Skeletal muscle cell (primary cell): ENCODE measurements at places on chromosomes 4 and X.
A peak's percentile ranks its signal among the peaks of the same experiment; 100 is the strongest.

DNA sequence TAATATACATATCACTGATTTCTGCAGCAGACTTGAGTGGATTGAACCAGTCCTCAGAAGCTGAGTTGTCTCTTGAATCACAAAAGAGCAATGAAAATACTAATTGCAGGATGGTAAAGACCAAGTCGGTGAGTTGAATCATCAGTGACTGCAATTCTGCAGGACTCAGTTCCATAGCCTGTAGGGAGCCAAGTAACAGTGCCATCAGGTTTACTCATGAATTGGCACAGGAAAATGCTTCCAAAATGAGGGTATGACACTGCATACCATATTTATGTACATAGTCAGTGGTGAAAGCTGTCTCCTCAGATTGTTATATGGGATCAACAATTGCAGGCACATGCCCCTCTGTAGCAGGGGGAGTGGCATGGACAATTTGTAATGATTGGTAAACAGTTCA is 192.8 kb downstream of the CCNG2 start:
- DNase-seq = no peak

GRCh38 chrX:150450519-150451177 is 87.5 kb downstream of the MAMLD1 start:
- no peak for DNase-seq

DNA sequence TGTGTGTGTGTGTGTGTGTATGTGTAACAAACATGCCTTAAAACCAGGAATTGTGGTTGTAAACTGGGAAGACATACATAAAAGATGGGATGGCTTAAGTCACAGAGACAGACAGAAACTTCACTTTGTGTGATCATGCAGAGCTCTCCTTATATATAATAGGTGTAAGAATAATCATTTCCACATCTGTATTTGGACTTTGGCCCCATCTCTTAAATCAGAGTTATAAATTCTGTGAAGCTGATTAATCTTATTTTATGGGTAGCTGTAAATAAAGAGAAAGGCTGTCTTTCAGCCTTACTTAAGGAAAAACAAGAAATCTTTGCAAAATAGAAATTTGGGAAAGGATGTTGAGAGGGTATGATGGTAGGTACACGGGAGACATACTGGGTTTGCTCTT is 174.6 kb upstream of the PITX2 start:
- no peak for DNase-seq

DNA sequence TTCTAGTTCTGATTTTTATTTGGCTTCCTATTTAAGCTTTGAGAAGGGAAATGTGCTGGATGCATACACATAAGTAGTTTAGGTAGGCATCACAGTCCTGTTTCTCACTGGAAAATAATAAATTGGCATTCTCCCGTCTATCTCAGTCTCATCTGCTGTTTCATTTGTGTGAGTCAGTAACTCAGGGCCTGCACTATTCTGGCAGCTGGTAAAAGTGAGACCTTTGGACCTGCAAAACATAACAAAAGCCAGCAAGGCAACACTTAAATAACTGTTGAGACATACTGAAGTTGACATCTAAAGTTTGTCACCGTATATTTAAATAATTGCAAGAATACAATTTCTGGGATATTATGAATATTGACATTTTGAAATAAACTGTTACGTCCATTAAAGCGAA is 8.6 kb upstream of the UBQLN2 start:
- no peak for DNase-seq

DNA sequence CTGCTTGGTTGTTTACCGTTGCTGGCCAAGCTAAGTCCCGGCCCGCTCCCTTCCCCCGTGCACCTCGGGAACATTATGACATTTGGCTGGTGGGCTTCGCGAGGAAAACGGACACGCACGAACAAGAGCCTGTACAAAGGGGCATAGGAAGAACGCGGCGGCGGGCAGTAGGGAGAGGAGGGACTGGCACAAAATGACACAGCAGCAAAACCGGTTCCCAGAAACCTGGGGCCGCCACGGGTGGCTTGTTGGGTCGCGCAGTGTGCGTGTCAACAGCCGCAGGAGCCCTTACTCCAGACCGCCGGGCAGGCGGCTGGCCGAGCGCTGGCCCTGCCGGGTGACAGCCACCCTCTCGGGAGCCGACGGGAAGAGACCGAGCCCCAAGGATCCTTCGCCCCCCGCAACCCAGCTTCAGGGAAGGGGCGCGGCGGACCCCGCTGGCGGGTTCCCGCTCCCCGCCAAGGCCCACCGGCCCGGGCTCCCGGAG is 1.6 kb upstream of the LIN54 start:
- DNase-seq = no peak

DNA sequence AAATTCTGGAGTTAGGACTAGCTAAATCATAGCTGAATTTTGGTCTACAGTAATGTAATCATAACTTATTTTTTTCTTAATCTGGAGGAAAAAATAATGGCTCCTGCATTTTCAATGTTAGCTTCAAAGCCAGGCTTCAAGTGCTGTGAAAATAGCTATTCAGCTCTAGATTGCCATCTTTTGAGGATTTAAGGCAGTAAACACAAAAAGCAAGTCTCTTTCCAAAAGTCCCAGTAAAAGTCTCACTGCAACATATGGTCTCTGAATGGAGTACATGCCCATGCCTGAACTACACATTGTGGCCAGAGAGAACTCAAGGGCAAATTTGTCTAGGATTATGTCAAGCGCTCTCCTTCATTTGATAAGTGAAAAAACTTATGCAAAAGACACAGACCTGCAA is 720.9 kb downstream of the FSTL5 start:
- DNase-seq = no peak

DNA sequence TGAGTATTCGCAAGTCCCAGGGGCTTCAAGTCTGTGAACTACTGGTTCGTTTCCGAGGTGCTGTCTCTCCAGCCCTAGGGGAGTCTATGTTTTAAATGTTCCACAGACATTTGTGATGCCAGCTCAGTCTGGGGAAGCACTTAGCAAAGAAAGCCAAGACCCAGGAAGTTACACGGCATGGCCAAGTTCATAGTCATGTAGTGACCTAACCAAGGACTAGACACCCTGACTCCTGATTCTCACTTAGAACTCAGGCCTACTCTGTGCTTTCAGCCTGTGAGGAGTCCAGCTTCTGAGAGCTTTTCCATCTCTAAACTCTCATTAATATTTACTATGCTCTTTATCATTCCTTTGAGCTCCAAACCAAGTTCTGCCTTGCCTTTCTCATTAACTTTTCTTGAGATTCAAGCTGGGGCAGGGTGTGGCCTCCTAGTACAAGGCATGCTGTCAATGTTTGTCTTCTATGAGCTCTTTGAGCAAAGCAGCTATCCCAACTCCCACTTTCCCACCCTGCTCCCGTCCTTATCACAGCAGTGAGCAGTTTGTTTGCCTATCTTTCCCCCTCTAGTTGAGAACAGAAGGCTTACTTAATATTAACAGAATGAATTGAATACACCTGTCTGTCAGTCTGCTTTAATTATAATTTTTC is 105.4 kb upstream of the FAM9C start:
- DNase-seq = no peak

GRCh38 chr4:150078041-150078578 is at the start of gene DCLK2:
TSS of gene DCLK2 (plus strand) at chr4:150078445. CDS start at chr4:150079028, 583 bp downstream.
- peak; percentile 63 for DNase-seq

- DNase-seq = no peak
These were observed at the start of gene NHS for GRCh38 chrX:17374619-17375366. TSS of gene NHS (plus strand) at chrX:17375200. CDS start at chrX:17375758, 558 bp downstream.

DNA sequence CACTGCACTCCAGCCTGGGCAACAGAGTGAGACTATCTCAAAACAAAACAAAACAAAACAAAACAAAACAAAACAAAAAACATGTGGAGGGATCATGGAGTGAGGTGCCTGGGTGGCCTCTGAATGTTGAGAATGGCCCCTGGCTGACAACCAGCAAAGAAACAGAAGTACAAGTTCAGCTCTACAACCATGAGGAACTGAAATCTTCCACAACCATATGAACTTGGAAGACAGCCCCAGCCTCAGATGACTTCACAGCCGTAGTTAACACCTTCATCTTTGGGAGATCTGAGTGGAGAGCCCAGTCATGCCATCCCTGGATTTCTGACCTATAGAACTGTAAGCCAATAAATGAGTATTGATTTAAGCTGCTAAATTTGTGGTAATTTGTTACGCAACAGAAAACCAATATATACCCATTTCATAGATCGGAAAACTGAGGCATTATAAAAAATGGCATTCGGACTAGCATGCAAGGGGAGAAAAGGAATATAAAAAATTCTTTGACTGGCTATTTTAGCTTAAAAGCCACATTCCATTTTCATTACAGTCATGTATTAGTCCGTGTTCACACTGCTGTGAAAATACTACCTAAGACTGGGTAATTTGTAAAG is 138.7 kb upstream of the RAPGEF2 start:
- DNase-seq = no peak

GRCh38 chr4:186536285-186536684 is 19.1 kb downstream of the MTNR1A start:
- no peak for DNase-seq

- DNase-seq = no peak
These were observed 83.8 kb downstream of the FHDC1 start for GRCh38 chr4:153019906-153020305.

GRCh38 chrX:80184854-80185253 is 170.3 kb downstream of the TBX22 start:
- DNase-seq = no peak

GRCh38 chr4:163588532-163588931 is 94.0 kb downstream of the TMA16 start:
- DNase-seq = no peak

DNA sequence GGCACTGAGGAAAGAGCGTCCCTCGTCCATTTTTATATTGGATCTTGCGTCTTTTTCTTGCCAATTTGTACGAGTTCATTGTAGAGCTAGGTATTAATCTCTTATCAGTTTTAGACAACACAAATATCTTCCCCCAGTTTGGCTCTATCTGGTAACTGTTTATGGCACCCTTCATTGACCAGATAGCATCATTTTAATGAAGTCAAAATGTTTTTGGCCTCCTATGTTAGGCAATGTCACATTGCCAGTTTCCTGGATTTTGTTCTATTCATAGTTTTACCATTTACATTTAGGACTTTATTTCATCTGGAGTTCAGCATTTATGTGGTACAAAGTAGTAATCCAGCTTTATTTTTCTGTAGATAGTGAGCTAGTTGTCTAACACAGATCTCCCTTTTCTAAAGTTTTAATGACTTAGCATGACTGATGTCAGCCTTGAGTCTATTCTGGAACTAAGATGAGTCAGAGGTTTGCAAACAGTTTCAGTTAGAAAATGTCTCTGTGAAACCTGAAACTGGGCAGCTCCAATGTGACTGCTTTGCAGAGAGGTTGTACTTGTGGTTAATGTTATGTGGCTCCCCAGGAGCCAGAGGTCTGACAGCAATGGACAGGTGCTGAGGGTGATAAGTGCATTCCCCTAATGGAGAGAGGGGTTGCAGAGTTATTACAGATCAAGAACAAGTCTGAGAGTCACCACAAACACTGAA is 5.3 kb upstream of the STBD1 start:
- DNase-seq = peak; percentile 77

- peak; percentile 30 for DNase-seq
These were observed 47.0 kb downstream of the SNX25 start for GRCh38 chr4:185256446-185256845.

DNA sequence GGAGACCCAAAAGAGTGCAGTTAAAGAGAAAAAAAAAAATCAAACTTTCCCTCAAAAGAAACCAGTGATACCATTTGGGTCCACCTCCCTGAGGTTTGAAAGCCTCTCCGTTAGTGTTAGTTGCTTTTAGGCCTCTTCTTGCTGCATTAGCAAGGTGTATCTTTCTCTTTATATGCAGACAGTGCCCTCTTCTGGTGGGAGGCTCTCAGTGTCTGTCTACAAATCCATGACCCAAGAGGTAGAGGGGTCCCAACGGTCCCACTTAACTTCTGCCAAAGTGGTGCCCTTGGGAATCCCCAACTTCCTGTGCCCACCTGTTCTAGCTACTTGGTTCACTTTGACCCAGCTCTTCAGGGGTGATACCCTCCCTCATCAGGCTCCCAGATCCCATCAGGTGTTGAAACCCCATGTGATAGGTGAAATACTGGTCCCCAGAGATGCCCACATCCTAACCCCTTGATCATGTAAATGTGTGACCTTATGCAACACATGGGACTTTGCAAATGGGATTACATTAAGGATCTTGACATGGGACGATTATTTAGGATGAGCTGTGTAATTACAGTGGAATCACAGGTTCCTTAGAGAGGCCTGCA is 63.7 kb upstream of the CD99 start:
- DNase-seq = no peak

GRCh38 chrX:22063284-22063683 is 31.2 kb downstream of the PHEX start:
- DNase-seq = no peak

DNA sequence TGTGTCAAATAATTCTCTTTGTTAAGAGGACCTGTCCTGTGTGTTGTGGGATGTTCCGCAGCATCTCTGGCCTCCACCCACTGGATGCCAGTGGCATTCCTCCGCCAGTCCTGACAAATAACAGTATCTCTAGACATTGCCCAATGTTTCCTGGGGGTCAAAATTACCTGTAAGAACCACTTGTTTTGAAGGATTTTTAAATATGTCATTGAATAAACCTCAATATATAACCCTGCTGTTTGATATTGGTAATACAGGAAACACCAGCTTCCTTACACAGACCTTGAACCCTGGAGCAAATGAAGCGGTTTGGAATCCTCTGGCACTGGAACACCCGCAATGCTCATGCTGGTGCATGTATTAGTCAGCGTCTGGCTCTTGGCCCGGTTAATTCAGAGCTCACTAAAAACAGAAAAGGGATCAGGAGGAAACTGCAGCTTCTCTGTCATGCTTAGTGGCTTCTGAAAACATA is 101.3 kb downstream of the TBL1X start:
- peak; percentile 56 for DNase-seq

DNA sequence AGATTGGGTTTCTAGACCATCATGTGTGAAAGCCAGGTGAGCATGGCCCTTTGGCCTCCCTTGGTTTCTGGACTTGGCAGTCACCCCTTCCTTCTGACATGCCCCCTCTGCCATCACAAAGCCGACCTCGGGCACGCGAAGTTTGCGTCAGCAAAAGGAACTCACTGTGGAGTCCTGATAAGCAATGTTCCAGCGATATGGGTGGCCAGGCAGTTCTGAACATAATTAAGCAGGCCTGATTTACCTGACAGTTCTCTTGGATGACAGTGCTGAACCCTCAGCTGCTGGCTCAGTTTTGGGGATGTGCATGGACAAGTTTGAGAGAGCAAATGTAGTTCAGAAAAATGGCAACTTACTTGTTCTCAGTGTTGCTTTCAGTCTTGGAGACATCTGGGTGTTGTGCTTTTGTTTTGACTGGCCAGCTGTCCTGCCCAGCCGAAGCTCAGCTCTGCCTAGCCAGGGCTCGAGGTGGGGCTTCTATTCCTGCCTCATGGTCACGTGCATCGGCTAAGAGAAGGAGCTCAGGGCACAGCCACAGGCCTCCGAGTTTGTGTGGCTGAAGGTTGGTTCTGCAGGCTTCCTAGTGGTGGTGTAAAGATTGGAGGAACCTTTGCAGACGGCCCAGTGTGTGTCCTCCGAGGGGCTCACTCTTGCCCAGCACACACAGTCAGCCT is 78.3 kb downstream of the CLDN34 start:
- no peak for DNase-seq

GRCh38 chrX:46407753-46408130 is 137.5 kb downstream of the ZNF674 start:
- DNase-seq = no peak

- no peak for DNase-seq
These were observed 179.5 kb downstream of the NLGN4X start for GRCh38 chrX:6049132-6049531.

GRCh38 chrX:69264158-69264581 is 98.9 kb upstream of the PJA1 start:
- no peak for DNase-seq
